ENCODE measurements at places on chromosomes 3 and 15. TPM values are rescaled to one million over a fixed set of nuclear protein-coding genes. Genes with fewer than 3 reads are reported as not detected.

POTEB gene
- not detected for total RNA-seq

DNAH12 gene
- total RNA-seq: not detected

DNA sequence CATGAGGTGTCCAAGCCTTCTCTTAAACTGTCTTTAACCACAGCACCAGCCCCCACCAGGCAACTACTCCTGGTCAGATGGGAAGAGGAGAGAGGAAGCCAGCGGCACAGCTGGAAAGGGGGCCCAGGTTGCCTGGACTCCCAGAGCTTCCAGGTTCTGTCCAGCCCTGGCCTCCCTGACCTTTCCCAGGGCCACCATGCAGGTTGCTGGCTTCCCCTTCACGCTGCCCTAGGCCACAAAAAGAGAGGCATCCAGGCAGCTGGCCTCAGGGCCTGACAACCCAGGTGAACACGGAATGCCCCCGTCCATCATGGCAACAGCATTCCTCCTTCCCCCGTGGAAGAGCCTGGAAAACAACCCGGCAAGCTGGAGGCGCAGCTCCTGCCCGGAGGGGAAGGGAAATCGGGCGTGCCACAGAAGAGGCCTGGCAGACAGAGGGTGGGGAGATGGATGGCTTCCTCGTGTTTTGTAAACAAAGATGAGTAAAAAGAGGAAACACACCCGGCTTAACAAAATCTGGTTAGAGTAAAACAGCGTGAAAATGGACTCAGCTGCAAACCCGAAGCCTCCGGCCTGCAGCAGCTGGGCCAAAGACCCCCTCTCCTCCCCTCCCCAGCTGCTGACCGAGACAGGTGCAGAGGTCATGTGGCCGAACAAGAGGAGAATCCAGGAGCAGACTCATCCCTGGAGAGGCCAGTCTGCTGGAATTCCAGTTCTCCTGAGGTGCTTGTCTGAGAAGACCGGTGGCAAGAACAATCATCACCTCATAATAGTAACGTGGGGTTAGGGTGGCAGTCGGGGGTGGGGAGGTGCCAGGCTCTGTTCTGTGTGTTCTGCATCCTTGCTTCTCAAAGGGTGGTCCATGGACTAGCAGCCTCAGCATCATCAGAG is 15.5 kb downstream of the BMF start:
- DNase-seq: no peak

IL1RAP gene
- total RNA-seq: 5.8 TPM

SLC35G2 gene
- 3.3 TPM for total RNA-seq

GRCh38 chr15:33005582-33005981 is 188.9 kb downstream of the FMN1 start:
- no peak for DNase-seq

SLC51B gene
- not detected for total RNA-seq

GRCh38 chr3:128226795-128227395 is 73.6 kb downstream of the EEFSEC start:
- DNase-seq: peak; percentile 10

GRCh38 chr15:34724481-34724880 is 30.3 kb downstream of the GJD2 start:
- no peak for DNase-seq

DNA sequence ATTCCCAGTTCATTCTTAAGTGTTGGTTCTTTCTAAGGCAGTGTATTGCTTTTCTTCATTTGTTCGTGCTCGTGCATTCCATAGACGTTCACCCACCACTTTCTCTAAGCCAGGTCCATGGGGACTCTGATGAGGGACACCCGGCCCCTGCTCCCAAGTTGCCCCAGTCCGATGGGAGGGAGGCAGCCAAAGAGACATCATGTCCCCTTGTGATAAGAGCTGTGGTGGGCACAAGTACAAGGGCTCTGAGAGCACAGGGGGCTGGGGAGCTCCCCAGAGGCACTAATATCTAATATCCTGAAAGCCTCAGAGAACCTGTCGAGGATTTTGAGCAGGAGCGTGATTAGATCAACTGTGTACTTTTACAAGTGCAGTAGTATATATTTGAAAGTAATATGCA is 6.3 kb downstream of the SPSB4 start:
- DNase-seq: no peak

DNA sequence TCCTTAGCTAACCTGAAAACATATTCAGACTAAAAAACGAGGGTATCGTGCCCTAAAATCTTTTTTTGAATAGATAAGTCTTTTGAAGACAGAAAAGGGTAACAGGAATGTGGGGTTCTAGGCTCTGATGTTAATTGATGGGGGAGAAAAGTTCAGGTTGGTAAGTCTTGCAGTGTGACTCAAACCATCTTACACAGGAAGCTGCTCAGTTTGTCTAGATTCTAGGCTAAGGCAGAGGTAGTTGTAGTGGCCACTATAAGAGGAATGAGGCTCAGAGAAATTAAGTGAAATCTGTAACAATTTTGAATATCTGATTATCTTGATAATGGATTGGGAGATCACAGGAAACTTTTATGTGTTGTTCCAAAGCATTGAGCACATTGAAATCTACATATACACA is 267.9 kb downstream of the PDCD6IP start:
- no peak for DNase-seq

SHF gene
- 2.6 TPM for total RNA-seq

- DNase-seq: no peak
Observed at GRCh38 chr3:195066441-195066841, 204.5 kb downstream of the XXYLT1 start.

IQCF5 gene
- total RNA-seq: not detected

GRCh38 chr3:151345859-151346258 is 16.5 kb upstream of the P2RY13 start:
- no peak for DNase-seq

UCN2 gene
- total RNA-seq: 1.5 TPM

GRCh38 chr3:16883057-16883722 is 1.6 kb upstream of the PLCL2 start:
- DNase-seq: no peak

DNA sequence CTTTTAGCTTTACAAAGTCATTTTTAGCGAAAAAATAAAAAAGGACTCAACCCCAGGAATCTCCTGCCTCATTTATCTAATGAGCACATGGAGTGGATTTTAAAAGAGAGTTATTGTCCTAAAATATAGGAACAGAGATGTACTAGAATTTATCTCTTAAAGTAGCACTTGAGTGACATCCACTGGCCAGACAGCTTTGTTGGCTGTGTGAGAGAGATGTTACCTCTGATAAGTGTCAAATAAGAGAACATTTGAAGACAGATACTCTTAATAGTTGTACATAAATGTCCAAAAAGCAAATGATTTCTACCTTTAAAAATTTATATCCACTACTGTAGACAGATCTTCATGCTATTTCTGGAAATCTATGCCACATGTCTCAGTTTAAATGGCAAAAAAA is 12.3 kb upstream of the MFSD1 start:
- no peak for DNase-seq

GRCh38 chr3:60584250-60584649 is 667.0 kb downstream of the FHIT start:
- no peak for DNase-seq

DNA sequence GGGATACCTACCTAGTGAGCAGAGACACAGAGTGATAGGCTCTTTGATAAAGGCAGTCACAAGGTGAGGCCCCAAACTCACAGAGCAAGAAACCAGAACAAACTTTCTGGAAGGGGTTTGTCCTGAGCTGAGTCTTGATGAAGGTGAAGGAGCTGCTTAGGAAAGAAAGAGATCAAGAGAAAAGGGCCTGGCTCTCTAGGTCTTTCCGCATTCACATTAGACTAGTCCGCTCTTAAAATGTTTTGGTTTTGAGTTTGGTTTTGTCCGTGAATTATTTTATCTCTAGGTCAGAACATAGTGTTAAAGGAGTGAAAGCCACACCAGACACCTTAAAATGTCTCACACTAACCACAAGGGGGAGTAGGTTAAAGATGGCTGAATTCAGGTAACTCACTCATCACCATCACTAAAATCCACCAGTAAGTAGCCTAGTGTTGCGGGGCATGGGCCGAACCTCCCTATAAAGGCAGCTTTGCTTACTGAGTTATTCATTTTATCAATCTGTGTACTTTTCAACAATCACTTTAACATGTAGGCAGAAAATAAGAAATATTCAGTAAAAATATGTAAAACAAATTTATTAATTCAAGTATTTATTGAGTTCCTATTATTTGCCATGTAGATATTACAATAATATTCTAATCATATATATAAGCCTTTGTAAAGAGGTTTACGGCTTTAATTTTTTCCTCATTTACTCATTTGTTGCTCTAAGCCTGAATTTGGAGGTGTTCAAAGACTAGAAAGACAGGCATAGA is 121.5 kb upstream of the TSC22D2 start:
- DNase-seq: peak; percentile 66

DNA sequence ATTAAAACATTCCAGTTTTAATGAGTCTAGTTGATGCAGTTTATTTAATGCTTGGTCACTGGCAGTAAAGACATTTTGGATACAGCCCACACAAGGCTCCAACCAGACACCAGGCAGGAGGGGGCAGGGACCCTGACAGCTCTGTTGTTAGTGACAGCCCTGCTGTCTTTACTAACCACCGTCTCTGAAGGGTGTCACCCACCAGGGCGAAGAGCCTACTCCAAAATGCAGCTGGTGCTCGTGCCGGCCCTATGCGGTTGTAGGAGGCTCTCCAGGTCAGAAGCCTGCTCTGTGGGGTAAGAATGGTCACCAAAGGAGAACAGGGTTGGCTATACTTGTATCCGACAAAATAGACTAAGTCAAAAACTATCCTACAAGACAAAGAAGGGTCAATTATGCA is 132.2 kb downstream of the ATP10A start:
- no peak for DNase-seq

GRCh38 chr3:30711151-30711550 is 104.8 kb downstream of the TGFBR2 start:
- no peak for DNase-seq

- no peak for DNase-seq
Observed at GRCh38 chr3:197201791-197202452, 96.5 kb downstream of the DLG1 start.

DNA sequence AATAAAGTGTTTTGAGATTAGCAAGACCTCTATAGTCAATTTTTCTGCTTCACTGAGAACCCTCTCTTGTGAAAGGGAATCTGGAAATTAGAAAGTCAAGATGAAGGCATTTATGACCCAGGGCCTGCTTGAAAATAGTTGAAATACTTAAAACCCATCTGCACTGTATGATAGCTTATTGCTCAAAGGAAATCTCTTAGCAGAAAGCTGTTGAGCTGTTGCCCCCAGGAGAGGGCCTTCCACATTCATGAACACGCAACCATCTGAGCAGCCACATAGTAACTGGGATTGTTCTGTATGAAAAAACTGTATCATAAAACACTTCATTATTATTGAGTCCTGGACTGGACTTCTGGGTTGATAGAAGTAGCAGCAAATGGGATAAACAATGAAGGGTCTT is 106.4 kb upstream of the PTX3 start:
- no peak for DNase-seq

- DNase-seq: no peak
Observed at GRCh38 chr3:34863485-34863884, 775.8 kb upstream of the ARPP21 start.

- DNase-seq: no peak
Observed at GRCh38 chr15:32885713-32886112, 167.9 kb downstream of the GREM1 start.

DNASE1L3 gene
- total RNA-seq: not detected
